Putamen (tissue), 1 donor: ENCODE measurements at places on chromosomes 2 and 18.

DNA sequence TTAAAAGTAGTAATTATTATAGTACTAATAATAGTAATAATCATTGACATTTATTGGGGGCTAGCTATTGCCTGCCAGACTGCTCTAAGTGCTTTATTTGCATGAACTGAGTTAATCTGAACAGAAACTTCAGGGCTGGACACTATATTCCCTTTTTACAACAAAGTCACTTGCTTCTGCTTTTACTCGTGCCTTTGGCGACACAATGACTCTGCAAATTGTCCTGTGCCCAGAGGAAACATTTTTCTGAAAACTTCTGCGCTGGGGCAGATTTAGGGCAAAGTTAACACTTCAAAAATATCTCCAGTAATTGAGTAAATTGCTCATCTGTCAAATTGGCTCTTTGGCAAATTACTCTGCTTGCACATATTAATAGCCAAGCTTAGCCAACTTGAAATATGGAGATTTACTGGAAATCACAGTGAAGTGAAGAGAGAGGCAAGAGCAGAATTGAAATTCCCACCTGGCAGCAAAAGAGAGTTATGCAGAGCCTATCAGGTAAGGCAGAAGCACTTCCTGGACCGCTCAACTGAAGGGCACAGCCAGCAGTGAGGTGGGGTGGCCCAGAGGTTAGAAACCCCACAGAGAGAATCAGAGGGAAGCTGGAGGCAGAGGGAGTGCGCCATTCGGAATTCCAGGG lies 36.3 kb downstream of the BMP10 start:
- no peak for DNase-seq

DNA sequence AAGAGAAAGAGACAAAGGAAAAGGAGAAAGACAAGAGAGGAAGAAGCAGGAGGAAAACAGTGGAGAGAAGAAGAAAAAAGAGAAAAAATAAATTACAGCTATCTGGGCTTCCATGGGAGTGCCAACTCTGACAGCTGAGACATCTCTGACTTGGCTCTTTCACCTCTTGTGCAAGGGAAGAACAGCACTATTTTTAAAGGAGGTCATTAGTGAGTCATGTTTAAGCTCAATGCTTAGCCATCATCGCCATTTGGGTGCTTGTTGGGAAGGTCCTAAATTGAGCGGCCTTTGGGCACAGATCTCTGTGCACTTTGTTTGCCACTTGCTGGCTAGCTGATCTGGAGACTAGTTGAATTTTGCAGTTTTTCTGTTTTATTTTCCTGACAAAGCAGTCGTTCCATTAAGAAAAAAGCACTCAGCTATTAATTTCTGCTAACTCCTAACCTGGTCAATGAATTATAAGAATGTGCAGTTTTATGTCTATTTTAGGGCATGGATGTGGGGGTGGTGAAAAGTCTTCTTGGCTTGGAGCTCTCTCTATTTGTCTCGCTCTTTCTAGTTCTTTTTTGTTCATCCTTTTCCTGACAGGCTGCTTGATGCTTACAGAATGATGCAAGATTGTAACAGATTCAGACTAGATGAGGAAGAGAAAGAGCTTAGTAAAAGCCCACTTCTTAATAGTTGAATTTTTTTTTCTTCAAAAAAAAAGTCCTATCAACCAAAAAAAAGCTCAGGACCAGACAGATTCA lies 231.5 kb downstream of the SLC8A1 start:
- no peak for DNase-seq

- DNase-seq: no peak
Measured at GRCh38 chr2:56382466-56382865, 198.7 kb downstream of the CCDC85A start.

DNA sequence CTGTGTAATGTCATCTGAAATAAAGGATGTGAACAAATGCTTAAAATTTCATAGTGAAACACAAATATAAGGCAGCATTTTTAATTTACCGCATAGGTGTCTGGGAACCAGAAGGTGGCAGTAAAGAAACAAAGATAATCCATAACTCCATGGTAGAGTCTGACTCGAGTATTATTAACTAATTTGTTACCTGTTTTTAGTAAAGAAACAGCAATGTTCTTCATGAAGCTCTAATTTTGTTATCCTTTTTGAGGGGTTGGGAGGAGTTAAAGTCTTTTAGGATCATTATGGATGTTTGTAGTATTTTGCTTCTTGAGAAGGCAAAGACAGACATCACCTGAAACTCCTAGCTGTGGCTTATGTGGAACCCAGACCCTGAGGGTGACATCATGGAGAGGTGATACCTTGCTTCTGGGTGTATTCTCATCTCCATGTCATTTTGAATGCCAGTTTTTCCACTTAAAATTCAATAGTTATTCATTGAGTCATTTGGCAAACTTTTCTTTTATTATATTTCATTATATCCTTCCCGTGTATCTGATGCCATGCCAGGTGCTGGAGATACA lies 286.2 kb upstream of the EPAS1 start:
- DNase-seq: peak; percentile 32

- no peak for DNase-seq
Measured at GRCh38 chr2:121241466-121241865, 43.5 kb downstream of the TFCP2L1 start.

DNA sequence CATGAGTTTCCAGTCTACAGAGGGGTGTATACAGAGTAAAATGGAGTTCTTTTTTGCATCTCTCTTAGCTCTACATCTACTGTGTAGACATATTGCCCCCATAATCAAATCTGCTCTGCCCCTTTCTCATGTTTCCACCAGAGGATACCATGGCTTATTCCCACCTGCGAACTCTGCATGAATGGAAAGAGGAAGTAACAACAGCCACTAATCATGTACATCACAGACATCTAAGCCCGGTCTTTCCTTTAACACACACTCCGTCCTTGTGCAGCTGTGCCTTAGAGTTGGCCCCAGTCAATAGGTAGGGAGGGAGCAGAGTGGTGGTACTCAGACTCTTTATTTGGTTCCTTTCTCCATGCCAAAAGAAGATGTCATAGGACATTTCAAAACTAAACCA lies 147.3 kb upstream of the NRP2 start:
- DNase-seq: no peak

- no peak for DNase-seq
Measured at GRCh38 chr2:239305771-239306170, 95.0 kb downstream of the HDAC4 start.

DNA sequence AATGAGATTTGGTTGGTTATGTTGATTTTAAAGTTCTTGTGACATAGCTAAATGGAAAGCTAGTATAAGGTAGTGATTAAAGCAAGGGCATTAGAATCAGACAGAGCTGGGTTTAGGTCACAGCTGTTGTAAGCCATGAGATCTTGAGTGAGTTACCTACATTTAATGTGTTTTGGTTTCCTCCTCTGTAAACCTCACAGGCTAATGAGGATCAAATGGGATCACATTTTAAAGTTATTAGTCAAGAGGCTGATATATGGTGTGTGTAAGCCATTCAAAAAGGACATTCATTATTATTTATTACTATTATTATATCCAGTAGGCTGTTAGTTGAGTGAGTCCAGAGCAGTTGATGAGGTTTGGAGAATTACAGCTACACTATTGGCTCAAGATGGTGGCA lies 416.2 kb downstream of the IRS1 start:
- no peak for DNase-seq

DNA sequence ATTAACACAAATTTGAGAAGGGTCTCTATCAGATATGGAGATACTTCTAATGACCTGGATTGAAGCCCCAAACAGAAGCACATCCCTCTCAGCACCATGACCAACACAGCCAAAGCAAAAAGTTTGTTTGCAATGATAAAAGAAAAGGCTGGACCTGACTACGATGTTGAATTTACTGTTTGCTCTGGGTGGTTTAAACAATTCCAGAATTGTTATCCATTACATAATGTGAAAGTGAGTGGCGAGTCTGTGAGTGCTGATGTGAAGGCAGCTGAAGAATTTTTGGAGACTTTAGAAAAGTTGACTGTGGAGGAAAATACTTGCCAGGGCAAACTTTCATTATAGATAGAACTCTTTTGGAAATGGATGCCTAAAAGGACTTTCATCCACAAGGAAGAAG lies 17.4 kb upstream of the DLX2 start:
- no peak for DNase-seq
